Stomach (tissue), 19 donors: ENCODE measurements at places on chromosomes 6 and 20. TPM values are rescaled to one million over a fixed set of nuclear protein-coding genes. Genes with fewer than 3 reads are reported as not detected.

The LAMP5 gene
- not detected for total RNA-seq

The PGBD1 gene
- 0.58 TPM for total RNA-seq

The HLA-DRA gene
- total RNA-seq: 25.8 TPM

The ALDH5A1 gene
- total RNA-seq: 8.6 TPM

The CCND3 gene
- total RNA-seq: 40.6 TPM

The PHF3 gene
- total RNA-seq: 101 TPM

The SLC17A1 gene
- not detected for total RNA-seq

The TAF4 gene
- 9.5 TPM for total RNA-seq

The APOM gene
- 1.3 TPM for total RNA-seq

The GJA10 gene
- not detected for total RNA-seq

The BMP6 gene
- 15.8 TPM for total RNA-seq

The SLA2 gene
- 1.3 TPM for total RNA-seq

The GPSM3 gene
- total RNA-seq: not detected

The COL9A3 gene
- total RNA-seq: not detected

The OSTM1 gene
- total RNA-seq: 20.6 TPM

The HLA-DQA2 gene
- not detected for total RNA-seq

The HLA-DQB2 gene
- total RNA-seq: not detected

The SRSF12 gene
- not detected for total RNA-seq

The PNLDC1 gene
- total RNA-seq: not detected

The PRR18 gene
- not detected for total RNA-seq

The CRIP3 gene
- not detected for total RNA-seq

The ADGRG6 gene
- total RNA-seq: 9.6 TPM

The HLA-F gene
- total RNA-seq: 108 TPM

The ANGPT4 gene
- total RNA-seq: not detected

The KIAA0408 gene
- total RNA-seq: 9.4 TPM
